ENCODE measurements at places on chromosomes 13 and 19.

- DNase-seq: no peak
Observed at GRCh38 chr13:26133286-26133685, 81.5 kb upstream of the SHISA2 start.

- no peak for DNase-seq
Observed at GRCh38 chr19:13981021-13981420, 25.1 kb downstream of the RFX1 start.

- no peak for DNase-seq
Observed at GRCh38 chr19:53898636-53899341, 10.3 kb upstream of the CACNG7 start.

GRCh38 chr19:47229676-47230053 is 1.3 kb downstream of the BBC3 start:
- no peak for DNase-seq

- DNase-seq: no peak
Observed at GRCh38 chr19:29384656-29385055, 141.1 kb upstream of the VSTM2B start.

DNA sequence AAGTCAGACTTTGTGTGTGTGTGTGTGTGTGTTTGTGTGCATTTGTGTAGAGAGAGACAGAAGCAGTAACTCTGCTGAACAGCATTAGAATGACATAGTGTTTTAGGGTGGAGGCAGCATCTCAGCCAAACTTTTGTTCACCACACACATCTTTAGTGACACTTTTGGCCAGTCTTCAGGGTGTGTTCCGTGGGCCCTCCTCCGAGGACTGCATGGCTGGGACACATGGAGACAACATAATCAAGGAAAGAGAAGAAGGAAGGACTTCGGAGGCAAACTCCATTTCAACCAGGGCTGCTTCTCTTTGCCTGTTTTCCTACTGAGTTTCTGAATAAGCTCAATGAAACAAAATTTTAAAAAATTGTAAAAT is 205.1 kb downstream of the LHFPL6 start:
- no peak for DNase-seq

GRCh38 chr13:95643571-95643935 is 953 bp downstream of the DZIP1 start:
- DNase-seq: peak; percentile 48

DNA sequence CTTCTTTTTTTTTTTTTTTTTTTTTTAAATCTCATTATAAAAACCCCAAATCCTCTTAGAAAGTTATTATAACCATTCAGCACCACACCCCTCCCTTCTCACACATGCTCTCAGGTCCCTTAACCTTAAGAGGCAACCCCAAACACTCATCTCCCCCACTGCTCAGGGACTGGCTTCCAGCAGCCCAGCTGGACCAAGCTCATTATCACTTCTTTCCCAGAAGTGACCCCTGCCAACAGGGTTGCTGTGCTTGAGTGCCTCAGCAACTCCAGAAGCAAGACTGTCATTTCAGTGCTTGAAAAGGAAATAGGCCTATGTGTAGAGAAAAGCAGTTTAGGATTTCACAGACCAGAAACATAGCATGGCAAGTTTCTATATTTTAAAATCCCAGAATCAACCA is 84.3 kb downstream of the SLAIN1 start:
- DNase-seq: no peak

- no peak for DNase-seq
Observed at GRCh38 chr19:41166944-41167804, 25.8 kb upstream of the CYP2S1 start.

GRCh38 chr19:46009530-46010510 is 13.0 kb downstream of the PGLYRP1 start:
- peak; percentile 33 for DNase-seq

DNA sequence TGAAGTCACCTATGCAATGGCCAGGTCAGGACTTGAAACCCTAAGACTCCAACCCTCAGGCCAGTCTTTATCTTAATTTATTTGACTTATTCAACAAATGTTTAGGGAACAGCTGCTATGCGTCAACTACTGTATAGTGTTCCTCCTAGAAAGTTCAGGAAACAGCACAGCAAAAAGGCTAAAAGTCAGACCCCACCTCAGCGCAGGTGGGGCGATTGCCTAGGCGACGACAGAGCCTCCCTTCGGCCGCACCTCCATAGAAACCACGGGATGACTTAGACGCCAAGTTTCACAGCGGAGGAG is 502 bp downstream of the VRK3 start:
- no peak for DNase-seq

DNA sequence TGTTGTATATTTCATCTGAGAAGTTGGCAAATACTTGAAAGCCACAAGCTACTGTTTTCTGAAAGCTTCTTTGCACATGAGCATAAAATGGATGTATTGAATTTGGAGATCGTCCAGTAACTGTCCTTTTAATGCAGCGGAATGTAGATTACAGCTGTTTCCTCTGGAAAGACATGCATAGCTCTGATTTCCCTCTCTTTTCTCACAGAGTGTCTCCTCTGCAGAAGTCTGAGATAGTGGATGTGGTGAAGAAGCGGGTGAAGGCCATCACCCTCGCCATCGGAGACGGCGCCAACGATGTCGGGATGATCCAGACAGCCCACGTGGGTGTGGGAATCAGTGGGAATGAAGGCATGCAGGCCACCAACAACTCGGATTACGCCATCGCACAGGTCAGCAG is 283.0 kb downstream of the SHISA2 start:
- no peak for DNase-seq

DNA sequence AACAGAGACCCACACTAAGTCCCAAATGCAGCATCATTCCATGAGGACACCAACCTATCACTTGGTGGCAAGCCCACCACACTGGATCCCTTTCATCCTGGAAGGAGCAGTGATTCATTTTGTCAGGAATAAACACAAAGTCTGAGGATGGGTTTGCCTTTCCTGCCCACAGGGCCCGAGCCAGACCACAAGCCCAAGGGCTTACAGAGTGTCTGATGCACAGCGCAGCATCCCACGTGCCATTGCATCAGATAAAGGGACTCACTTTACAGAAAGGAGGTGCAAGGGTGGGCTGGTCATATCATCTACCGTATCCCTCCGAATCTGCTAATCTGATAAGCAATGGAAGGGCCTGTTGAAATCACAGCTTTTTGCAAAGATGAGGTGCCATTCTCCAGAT is 12.2 kb upstream of the KCTD15 start:
- DNase-seq: no peak

DNA sequence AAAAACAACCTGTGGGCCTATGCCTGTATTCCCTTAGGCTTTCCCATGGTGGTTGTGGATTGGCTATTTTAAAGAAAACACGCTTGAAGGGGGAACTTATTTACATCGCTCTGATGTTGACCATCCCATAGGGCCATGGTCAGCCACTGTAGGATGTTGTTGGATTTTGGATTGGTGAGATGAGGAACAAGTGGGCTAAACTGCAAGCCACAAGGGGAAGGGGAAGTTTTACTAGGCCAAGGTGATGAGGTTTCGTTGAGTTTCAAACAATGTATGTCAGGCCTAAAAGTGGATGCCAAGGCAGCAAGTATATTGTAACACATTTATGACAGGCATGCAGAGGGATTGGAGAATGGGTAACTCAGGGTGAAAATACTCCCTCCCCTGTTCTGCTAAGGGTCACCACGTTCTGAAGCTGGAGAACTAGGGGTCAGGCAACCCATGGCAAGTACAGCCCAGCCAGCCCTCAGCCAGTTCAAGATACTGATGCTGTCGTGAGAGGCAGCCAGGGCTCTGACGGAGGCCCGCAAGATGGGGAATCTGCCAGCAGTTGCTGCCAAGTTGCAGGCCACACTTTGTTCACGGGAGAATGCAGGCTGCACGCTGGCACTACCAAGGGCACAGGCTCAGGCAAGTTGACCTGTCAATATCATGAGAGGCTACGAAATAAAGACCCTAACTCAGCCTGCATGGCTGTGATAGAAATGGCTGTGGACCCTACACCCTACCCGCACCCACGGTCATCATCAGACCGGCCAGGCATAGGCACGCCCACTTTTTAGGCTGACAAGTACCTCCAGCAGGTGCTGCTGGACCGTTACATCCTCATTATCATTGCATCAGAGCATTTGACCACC is 11.1 kb downstream of the IRGC start:
- DNase-seq: no peak

DNA sequence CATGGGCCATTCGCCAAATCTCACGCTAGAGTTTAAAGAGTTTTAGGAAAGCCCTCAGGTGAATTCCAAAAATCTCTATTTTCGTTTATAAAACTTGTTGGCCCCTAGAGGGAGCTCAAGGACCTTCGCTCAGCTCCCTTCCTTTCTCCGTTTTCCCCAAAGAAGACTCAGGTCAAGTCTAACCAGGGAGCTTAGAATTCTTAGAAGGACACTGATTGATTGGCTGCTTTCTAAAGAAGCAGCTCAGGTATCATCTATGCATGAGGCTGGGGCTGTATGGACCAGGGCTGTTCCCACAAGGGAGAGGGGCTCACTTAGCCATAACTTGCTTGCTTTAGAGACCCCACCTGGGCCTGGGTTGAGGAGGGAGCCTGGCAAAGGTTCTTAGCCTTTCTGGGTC is 20.5 kb downstream of the DZIP1 start:
- DNase-seq: peak; percentile 18

GRCh38 chr13:39483326-39483725 is 119.7 kb downstream of the LHFPL6 start:
- DNase-seq: no peak
